Non-pigmented ciliary epithelial cell (primary cell): ENCODE measurements at places on chromosomes 4 and X.

GRCh38 chrX:41688156-41688555, 617 bp upstream of the GPR34 start:
- DNase-seq = no peak

GRCh38 chr4:143084566-143084965, 100.2 kb upstream of the USP38 start:
- no peak for DNase-seq

- DNase-seq = no peak
Measured at GRCh38 chrX:794311-794710, 163.7 kb downstream of the SHOX start.

GRCh38 chr4:137125011-137125410, 407.3 kb downstream of the PCDH18 start:
- peak; percentile 14 for DNase-seq

GRCh38 chrX:14027511-14028019, 2.1 kb downstream of the GEMIN8 start:
- DNase-seq = no peak

GRCh38 chr4:13289391-13289790, 194.7 kb downstream of the RAB28 start:
- DNase-seq = peak; percentile 49

DNA sequence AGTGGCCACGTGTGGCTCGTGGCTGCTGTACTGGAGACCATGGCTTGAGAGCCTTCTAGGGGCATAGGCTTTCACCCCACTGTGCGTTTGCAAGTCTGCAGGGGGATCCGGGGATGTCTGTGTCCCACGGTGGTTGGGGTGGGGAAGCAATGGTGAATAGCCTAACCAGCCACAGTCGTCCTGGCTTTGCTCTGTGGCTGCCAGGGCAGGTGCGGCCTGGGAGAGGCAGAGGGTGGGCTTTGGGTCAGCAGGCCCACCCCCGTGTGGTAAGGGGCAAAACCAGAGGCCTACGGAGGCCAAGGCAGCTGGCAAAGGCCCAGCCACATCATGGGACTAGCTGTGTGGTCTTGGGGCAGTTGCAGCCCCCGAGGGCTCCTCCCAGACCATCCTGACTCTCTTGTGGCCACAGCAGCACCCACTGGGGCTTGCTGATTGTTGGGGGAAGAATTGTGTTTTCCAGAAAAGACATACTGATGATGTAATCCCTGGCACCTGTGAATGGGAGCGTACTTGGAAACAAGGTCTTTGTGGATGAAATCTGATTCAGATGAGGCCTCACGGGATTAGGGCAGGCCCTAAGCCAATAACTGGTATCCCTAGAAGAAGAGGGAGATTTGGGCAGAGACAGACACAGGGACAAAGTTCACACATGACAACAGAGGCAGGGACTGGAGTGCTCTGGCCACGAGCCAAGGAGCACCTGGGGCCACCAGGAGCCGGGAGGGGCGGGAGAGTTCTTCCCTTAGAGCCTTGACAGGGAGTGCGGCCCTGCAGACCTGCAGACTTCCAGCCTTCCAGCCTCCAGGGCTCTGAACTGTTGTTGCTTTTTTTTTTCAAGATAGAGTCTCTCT, 2.9 kb downstream of the CPZ start:
- DNase-seq = no peak

DNA sequence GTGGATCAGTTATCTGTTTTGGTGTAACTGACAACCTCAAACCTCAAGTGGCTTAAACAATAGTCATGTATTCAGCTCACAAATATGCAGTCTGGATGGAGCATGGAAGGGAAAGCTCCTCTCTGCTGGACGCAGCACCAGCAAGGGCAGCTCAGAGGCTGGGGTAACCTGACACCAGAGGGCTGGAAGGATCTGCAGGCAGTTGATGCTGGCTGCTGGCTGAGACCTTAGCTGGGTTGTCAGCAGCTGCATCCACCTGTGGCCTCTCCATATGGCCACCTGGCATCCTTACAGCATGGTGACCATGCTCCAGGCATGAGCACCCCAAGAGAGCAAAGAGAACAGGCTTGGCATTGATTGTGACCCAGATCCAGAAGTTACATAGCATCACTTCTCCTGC, 46.7 kb downstream of the ENPP6 start:
- DNase-seq = peak; percentile 52

GRCh38 chr4:28523681-28524190, 1663.1 kb downstream of the STIM2 start:
- DNase-seq = no peak

DNA sequence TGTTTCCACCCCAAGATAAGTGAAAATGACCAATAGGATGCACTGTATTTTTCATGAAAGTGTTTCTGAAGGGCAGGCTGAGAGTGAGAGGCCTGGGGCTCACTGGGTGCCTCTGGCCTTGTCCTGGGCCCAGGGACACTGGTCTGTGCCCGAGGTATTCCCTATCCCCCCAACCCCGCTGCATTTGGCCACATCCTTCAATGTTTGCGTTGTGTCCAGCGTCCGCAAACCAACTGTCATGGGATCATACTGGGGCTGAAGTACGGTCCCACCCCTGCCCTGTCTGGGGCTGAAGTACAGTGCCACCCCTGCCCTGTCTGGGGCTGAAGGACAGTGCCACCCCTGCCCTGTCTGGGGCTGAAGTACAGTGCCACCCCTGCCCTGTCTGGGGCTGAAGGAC, 22.0 kb upstream of the MSANTD1 start:
- DNase-seq = no peak

GRCh38 chrX:16278927-16279326, 111.6 kb downstream of the MAGEB17 start:
- DNase-seq = no peak

DNA sequence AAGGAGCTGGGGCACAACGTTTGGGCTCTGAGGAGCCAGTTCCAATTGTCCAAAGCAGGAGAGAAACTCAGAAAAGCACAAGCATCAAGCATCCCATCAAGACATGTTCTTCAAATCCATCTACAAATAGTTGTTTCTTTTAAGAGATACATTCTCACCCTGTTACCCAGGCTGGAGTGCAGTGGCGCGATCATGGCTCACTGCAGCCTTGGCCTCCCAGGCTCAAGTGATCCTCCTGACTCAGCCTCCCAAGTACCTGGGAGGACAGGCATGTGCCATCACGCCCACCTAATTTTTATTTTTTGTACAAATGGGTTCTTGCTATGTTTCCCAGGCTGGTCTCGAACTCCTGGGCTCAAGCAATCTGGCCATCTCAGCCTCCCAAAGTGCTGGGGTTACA, 18.1 kb downstream of the NELFA start:
- no peak for DNase-seq

- no peak for DNase-seq
Measured at GRCh38 chrX:40849906-40850823, 114.8 kb upstream of the MED14 start.

- peak; percentile 59 for DNase-seq
Measured at GRCh38 chr4:177128306-177128705, 181.4 kb upstream of the NEIL3 start.

GRCh38 chrX:15942307-15942706, 87.7 kb upstream of the AP1S2 start:
- DNase-seq = no peak

DNA sequence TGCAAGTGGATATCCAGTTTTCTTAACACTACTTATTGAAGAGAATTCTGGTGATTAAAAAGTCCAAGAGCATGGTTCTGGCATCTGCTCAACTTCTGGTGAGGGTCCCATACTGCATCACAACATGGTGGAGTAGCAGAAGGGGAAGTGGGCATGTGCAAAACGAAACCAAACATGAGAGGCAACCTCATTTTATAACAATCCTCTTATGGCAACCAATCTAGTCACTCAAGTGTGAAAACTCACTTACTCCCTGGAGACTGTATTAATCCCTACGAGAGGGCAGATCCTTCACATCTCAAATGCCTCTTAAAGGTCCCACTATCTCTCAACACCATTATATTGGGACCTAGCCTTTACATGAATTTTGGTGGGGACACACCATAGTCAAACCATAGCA, 55.4 kb upstream of the TRO start:
- no peak for DNase-seq

DNA sequence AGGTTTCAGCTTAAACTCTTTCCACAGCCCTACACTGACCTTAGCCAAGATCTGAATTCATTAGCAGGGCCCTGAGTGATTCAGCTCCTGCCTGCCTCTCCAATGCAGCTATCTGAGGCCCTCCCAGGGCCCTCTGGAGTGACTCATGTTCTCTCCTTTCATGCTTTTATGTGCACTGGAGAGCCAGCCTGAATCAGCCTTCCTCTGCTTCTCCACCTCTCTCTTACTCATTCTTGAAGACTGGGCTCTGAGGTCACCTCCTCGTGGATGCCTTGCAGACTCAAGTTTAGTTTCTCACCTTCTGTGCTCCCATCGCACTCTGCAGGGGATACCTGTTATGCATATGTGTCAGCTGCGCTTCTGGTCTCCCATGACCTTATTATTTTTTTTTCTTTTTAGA, 3.1 kb upstream of the OCIAD2 start:
- peak; percentile 97 for DNase-seq

DNA sequence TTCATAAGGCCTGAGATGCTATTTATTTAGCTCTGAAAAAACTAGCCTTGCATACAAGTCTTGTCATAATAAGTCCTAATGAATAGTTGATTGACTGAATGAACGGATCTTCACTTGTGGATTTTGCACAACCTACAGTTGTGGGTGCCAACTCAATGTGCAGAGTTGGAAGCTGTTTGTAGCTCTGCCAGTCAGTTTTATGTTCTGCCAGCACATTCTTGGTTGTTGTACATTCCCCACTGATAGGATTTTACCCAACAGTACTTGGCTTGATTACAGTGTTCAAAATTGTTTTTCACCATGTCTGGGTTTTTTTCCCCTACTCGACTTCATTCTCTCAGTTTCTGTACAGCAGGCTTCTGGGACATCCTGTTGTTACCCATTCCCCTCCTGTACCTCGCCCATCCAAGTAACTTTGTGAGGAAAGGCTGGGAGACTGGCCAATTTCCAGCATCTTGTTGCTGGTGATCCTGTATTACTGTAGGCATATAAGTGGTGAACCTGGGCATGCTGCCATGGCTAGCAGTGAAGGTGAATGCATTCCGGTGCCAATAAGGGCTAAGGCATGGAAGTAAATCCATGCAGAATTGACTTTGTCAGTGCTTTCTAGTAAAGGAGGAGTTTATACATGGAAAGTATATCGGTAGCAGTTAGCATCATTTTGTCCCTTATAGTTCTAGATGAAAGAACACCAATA, 22.8 kb downstream of the IL1RAPL1 start:
- no peak for DNase-seq

- DNase-seq = no peak
Measured at GRCh38 chr4:1060621-1061020, 49.2 kb downstream of the FGFRL1 start.

DNA sequence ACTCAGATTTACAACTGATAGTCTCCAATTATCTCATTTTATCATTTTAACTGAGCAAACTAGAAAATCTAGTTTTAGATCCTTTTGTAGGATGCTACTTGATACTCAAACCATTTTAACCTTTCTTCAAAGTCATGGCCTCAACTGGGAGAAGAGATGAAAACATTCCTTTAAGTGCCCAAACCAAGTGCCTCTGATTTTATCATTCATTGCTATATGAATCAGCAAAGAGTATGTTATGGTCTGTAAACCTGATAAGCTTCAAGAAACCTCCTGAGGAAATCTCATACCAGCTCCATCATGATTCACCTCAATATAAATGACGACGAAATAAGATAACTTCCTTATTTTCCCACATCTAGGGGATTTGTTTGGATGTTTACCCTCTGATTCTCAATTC, 119.9 kb downstream of the FAM13A start:
- peak; percentile 55 for DNase-seq

DNA sequence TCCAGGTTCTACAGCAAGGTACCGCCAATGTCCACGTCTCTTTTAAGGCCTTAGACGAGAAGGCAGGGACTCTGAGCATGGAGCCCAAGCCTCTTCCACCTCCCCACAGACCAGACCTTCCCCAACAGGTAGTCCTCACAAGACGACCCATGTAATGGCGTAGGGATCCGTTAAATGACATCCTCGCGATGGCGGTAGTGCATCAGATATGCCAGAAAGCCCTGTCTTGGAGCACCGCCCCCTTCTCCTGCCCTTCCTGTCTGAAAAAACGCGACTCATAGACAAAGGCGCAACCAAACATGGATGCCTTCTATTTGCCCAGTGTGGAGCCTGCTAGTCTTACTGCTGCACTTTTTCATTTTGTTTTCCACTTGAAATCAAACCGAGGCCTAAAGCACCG, 185.4 kb downstream of the OR13H1 start:
- DNase-seq = no peak

DNA sequence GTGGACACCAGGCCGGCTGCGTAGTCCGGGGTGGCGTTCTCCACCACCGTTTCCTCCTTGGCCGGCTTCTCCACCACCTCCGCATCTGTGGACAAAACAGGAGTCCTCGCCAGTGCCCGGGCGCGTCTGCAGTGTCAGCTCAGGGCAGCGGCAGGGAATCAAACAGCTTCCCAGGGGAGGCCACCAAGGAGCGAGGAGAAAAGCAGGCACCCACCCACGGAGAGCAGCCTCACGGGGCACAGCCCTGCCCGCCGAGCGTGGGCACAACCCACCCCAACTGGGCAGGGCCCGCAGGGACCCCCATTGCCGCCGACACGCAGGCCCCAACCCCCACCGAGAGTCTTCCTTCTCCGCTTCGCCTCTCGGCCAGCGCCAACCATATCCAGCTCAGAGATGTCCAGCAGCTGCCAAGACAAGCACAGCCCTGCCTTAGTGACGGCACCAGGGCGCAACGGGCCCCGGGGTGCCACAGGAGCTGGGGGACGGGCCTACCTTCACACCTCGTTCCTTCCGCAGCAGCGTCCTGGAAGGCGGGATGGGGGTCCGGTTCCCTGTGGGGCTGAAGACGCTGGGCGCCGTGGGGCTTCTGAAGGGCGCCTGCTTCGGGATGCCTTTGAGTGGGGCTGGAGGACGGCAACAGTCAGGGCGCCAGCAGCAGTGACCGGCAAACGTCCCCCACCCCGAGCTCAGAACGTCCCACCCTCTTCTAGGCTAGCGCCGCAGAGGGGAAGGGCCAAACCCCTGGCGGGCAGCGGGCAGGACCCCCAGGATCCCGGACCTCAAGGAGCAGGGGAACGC, 22.8 kb downstream of the NELFA start:
- DNase-seq = no peak

GRCh38 chr4:74308215-74308614, at the start of gene EPGN:
EPGN (plus strand) TSS chr4:74308470; CDS start chr4:74308534, 64 bp downstream.
- DNase-seq = no peak

DNA sequence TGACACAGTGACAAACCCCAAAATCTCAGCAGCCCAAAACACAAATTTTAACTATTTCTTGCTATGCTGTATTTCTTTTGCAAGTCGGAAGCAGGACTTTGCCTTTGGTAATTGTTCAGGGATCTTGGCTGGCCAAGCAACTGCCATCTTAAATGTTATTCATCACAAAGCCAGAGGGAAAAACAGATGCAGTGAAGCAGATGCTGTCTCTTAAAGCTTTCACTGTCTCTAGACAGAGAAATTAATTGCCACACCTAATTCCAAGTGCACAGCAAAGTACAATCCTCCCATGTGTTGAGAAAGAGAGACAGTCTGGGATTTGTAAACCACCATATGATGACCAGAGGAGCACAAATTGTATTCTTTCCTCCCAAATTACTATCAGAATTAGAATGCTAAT, 30.0 kb upstream of the GALNT7 start:
- DNase-seq = no peak

GRCh38 chr4:8724436-8725070, 132.0 kb downstream of the CPZ start:
- no peak for DNase-seq

- DNase-seq = no peak
Measured at GRCh38 chr4:173934933-173935620, 348.4 kb downstream of the FBXO8 start.

- DNase-seq = no peak
Measured at GRCh38 chr4:74674750-74675149, 119.6 kb downstream of the BTC start.

GRCh38 chrX:39261446-39262147, 460.3 kb downstream of the MID1IP1 start:
- no peak for DNase-seq
